ENCODE measurements at places on chromosomes 1 and 21.

GRCh38 chr1:236204039-236204438, 61.7 kb downstream of the GPR137B start:
- no peak for DNase-seq

DNA sequence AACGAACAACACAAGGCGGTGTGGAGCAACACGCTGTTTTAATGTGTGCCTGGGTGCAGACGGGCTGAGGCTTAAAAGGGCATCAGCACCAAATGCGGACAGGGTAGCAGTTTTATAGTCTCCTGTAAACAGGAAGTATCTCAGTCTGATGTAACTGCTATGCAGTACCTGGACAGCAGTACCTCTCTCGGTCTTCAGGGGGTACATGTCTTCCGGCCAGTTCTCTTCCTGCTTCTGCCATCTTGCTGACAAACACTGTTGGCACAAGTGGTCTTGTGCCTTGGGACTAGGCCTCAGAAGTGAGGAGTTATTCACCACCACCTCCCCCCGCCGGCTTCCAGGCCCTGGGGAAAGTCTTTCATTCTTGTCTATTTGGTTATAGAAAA, 49.7 kb upstream of the APOBEC4 start:
- no peak for DNase-seq

DNA sequence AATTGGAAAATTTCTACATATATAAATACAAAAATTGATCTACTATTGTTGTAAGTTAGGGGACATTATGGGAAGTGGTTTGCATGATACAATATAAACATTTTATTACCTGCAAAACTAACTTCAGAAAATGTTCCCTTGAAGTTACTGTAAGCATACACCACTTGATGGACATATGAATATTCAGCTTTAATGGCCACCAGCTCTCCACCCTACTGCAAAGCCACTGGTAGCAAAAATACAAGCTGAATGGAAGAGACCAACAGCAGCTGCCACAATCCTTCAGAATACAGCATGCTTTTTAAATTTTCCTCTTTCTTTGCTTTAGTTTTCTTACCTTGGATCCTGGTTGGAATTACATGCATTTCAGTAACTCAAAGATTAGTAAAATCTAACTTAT, 69.8 kb downstream of the COQ8A start:
- no peak for DNase-seq

DNA sequence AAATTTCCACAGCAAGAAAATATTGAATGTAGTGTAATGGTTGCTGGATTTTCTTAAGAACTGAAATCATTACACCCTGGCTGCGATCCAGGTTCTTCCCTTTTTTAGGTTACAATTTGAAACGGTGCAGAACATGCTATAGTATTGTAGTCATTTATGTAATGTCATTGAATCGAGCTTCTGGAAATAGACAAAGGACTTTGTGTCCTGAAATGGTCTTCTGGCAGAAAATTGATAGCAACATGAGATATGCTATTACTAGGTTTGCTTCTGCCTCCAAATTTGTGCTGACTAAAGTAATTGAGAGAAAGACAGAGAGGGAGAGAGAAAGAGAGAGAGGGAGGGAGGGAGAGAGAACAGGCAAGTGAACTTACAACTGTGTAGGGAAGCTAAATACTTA, 146.2 kb upstream of the NFIA start:
- no peak for DNase-seq

GRCh38 chr1:149927056-149927562, 494 bp downstream of the SF3B4 start:
- no peak for DNase-seq

- DNase-seq: no peak
Measured at GRCh38 chr1:39293375-39294070, 89.0 kb downstream of the MACF1 start.

DNA sequence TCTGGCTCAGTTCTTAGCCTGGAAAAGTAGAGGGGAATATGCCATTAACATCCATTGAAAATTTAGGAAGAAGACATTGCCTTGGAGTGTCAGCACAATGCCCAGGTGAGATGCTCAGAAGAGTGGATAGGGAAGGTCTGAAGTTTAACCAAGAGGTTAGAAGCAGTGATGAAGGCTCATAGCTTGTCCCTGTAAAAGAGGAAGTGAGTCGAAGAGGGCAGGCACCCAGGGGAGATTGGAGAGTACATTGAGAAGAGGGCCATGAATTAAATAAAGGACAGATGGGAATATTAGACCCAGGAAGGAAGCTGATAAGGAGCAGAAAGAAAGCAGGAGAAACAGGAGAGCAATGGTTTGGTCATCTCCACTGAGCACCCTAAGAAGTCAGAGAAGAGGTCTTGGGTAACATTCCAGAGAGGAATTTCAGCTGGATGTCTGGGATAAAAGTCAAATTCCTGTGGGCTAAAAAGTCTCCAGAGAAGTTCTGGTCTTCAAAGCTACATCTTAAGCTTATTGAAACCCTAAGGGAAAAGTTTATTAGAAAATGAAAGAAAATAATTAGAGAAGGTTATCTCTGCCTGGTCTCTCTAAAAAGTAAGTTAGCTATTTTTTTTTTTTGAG, 17.3 kb downstream of the C8B start:
- DNase-seq: no peak

GRCh38 chr1:23598424-23598823, 39.1 kb upstream of the ID3 start:
- no peak for DNase-seq

DNA sequence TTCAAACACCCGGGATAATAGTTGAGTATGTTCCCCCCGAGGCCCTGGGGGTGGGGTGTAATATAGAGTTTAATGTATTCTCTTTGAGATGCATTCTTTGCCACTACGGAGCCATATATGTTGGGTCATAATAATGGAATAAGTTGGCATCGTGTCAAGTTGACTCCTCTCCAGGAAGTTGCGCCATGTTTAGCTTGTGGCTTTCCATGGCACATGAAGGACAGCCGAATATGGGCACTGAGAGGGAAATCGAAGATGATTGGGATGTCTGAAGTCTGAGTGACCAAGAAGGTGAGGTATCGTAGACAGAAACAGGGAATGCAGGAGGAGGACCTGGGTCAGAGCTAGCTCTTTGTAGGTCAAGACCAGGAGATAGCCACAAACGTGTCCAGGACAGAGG, 92.6 kb downstream of the PAX7 start:
- no peak for DNase-seq

DNA sequence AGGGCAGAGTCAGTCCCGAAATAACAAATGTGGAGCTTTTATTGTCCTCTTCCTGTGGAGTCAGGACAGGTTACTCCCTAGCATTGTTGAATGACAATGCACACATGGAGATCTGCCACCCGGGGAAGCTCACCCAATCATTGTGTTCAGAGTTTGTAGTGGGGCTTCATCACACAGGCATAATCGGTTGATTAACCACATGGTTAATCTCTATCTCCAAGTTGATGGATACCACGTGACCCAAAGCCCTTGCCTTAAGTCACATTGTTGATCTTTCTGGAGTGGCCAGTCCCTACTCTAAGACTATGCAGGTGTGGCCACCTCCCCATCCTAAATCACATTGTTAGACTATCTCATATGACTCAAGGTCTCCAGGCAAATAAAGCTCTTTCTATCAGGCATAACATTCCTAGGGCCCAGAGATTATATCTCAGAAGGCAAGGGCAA, 2.6 kb upstream of the C1orf141 start:
- no peak for DNase-seq

DNA sequence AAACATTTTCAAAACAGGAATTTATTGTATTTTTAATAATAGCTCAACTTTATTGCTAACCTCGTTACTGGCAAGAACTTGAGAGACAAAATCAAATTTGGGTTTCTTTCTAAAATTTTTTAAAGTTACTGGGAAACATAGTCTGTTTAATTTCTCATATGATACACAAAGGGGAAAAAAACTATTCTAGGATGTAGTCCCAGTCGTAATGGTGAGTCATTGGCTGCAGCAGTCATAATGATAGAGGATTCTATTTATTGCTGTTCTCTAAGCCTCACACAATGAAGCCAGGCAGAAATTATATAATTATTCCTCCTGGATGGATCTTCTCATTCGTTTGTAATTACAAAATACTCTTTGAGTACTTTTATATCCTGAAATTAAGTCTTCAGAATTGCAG, 326.5 kb upstream of the SGIP1 start:
- no peak for DNase-seq

DNA sequence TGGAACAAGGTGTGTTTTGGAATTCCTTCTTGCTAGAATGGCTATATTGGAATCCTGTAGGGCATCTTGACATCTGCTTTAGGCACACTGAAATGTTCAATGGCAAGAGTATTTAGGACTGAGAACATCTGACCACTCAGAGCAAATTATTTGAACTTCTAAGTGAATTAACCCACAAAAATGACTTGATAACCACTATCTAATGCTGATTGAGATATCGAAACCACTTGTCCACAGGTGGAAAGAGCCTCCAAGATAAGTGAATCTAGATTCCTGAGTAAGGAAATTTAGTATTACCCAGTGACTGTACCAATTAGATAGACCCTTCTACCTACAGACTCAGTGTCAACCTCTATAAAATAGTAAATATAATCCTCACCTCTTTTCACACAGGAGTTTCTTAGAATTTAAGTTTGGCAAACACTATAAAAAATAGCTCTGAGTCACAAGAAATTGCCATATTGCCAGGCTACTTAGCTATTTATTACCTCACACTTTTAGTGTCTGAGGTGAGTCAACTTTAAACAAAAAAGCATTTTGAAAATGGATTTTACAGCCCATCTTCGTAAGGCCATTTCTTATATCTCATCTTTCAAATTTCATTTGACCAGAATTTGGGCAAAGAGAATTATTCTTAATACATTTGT, 421.8 kb downstream of the PTBP2 start:
- DNase-seq: no peak

DNA sequence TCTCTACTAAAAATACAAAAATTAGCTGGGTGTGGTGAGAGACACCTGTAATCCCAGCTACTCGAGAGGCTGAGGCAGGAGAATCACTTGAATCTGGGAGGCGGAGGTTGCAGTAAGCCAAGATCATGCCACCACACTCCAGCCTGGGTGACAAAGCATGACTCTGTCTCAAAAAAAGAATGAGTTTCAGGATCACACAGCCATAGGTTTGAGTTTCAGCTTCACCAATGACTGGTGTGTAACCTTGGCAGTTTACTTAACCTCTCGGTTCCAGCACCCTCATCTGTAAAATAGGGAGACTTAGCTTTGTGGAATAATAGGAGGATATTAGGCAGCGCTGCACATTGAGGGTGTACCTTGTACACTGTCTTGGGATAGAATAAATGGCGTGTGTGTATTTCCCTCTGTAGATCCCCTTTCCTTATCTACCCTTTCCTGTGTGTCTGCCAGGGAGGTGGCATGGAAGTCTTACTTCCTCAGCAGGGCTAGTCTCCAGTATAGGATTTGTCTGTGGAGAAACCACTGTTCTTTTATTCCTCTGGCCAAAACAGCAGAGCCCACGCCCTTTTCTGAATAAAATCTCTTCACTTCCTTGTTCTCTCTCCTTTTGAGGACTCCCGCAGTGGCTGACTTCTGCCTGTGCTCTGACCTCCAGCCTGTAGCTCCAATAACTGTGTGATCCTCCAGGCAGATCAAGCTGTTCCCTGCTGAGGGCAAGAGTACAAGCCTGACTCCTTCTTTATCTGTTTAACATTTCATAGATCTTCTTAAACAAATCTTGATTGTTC, 90.4 kb downstream of the HHAT start:
- no peak for DNase-seq

- DNase-seq: no peak
Measured at GRCh38 chr1:74247881-74248528, 12.8 kb downstream of the TNNI3K start.

DNA sequence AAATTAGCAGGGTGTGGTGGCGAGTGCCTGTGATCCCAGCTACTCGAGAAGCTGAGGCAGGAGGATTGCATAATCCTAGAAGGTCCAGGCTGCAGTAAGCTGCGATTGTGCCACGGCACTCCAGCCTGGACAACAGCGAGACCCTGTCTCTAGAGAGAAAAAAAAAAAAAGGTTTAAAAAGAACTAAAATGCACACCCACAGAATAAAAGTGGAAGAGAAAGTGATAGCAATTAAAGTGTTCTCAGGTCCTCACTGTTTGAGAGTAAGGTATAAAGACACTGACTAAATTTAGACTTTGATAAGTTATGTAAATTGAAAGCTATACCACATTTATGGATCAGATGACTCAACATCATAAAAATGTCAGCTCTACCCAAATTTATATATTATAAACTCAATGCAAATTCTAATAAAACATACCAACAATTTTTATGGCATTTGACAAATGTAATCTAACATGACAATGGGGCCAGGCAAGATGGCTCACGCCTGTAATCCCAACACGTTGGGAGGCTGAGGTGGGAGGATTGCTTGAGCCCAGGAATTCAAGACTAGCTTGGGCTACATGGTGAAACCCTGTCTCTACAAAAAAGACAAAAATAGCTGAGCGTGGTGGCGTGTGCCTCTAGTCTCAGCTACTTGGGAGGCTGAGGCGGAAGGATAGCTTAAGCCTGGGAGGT, 11.8 kb downstream of the ZBTB17 start:
- no peak for DNase-seq

- DNase-seq: no peak
Measured at GRCh38 chr1:44318097-44319088, 36.7 kb downstream of the ERI3 start.

- DNase-seq: no peak
Measured at GRCh38 chr1:227532019-227532619, 31.2 kb upstream of the ZNF678 start.

- no peak for DNase-seq
Measured at GRCh38 chr1:210951279-210951678, 182.7 kb downstream of the KCNH1 start.

- no peak for DNase-seq
Measured at GRCh38 chr1:234313171-234313570, 60.1 kb upstream of the COA6 start.

Data from C1 segment of cervical spinal cord (tissue), 14 donors.